Heart left ventricle (tissue), 16 donors: ENCODE measurements at places on chromosomes 2 and 18. TPM values are rescaled to one million over a fixed set of nuclear protein-coding genes. Genes with fewer than 3 reads are reported as not detected.

Gene SERPINB3
- total RNA-seq: not detected

Gene NEU2
- total RNA-seq: not detected

Gene RALBP1
- 61.1 TPM for total RNA-seq

Gene ZBTB7C
- total RNA-seq: 2.5 TPM

Gene RNF125
- 3.8 TPM for total RNA-seq

Gene LRRFIP1
- total RNA-seq: 130 TPM

Gene INPP4A
- 21.4 TPM for total RNA-seq

Gene SANBR
- total RNA-seq: 10.7 TPM

Gene CCT4
- total RNA-seq: 130 TPM

Gene SLC4A3
- total RNA-seq: 507 TPM

Gene DSG1
- total RNA-seq: 0.74 TPM

Gene CERKL
- total RNA-seq: not detected

Gene EGR4
- total RNA-seq: not detected

Gene CNRIP1
- total RNA-seq: 14.1 TPM

Gene IL1RL2
- not detected for total RNA-seq

Gene IL36G
- total RNA-seq: not detected

Gene CHRNG
- not detected for total RNA-seq
